ENCODE measurements at places on chromosomes 16 and 17.

GRCh38 chr17:143785-144281, 6.5 kb downstream of the SCGB1C2 start:
- DNase-seq: peak; percentile 86

DNA sequence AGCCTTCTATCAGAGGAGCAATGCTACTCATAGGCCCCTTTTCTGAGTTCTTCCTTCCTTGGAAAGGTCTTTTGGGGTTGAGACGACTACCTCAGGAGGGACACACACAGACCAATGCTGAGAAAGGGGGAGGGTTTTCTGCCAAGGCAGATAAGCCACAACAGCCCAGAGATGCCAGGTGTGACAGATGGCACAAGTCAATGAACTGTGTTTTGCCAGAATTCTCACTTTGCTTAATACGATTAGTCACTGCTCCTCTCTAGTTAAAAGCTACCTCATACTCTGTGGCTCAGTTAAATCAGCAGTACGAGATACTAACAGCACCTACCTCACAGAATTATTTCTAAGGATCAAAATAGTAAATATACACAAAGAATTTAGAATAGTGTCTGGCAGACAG, 8.0 kb downstream of the BRD7 start:
- no peak for DNase-seq

- no peak for DNase-seq
These were observed 16.6 kb downstream of the MAP3K14 start for GRCh38 chr17:45300060-45300751.

- DNase-seq: no peak
These were observed 12.7 kb upstream of the ANKFY1 start for GRCh38 chr17:4276514-4276913.

DNA sequence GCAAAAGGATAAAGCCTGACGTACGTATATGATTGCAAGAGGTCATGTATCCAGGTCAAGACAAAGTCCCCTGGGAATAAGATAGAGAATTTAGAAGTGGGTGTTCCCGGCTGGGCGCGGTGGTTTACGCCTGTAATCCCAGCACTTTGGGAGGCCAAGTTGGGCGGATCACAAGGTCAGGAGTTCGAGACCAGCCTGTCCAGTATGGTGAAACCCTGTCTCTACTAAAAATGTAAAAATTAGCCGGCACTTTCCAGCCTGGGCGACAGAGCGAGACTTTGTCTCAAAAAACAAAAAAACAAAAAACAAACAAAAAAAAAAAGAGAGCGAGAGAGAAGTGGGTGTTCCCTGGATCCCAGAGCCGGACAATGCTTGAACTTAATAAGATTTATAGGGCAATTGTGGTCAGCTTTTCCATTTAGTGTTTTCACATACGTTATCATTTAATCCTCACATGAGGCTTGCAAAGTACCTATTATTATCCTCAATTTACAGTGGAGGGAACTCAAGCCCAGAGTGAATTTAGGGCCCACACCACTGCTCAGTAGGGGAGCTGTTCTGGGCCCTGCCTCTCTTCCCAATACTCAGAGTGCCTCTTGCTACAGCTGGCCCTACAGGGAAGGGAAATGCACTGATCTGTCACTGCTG, 481 bp upstream of the GLTPD2 start:
- no peak for DNase-seq

- DNase-seq: peak; percentile 98
These were observed 461 bp upstream of the FDXR start for GRCh38 chr17:74873037-74873873.

DNA sequence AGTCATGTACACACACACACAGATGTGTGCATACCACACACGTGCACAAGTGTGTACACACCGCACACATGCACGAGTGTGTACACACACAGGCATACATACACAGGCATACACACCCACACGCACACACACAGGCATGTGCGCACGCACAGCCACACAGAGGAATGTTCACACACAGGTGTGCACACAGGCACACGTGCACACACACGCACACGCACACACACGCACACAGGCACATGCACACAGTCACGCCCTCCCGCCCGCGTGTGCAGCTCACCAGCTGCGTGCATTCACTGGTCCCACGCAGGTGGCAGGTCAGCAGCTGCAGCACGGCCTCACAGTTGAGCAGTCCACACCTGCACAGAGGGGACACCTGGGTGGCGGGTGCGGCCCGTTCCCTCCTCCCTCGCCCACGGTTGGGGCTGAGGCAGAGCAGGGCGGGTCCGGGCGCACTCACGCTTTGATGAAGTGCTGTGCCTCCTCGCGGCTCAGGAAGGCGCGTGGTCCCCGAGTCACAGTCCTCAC, 7.7 kb downstream of the TEPSIN start:
- DNase-seq: no peak

Measured in activated T-cell treated with anti-CD3 and anti-CD28 coated beads, Interleukin-2, amount 50 U/mL, for 72 hours (primary cell).